NCI-H146 (cell line): ENCODE measurements at places on chromosomes 12 and 14.

- DNase-seq, result no peak
Observed at GRCh38 chr12:113388351-113388750, 15.3 kb downstream of the SDS start.

- peak; percentile 83 for DNase-seq
Observed at GRCh38 chr12:121536054-121536898, 44.5 kb downstream of the KDM2B start.

GRCh38 chr14:99484106-99484505 lies 2.9 kb downstream of the CCNK start:
- no peak for DNase-seq

DNA sequence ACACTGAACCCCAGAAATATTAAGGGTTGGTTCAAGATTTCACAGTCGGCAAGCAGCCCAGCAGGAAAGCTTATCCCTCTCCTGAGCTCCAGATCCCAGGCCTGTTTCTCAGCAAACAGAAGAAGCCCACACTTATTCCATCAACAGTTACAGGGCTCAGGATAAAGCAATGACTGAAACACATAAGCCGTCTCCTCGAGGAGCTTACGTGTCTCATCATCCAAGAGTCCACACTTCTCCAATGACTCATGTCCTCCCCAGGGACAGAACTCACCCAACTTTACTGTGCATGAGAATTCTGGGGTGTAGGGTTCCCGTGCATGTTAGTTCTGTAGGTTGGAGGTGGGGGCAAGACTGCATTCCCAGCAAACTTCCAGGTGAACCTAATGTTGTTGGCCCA lies 31.2 kb downstream of the GSC start:
- DNase-seq, result no peak

DNA sequence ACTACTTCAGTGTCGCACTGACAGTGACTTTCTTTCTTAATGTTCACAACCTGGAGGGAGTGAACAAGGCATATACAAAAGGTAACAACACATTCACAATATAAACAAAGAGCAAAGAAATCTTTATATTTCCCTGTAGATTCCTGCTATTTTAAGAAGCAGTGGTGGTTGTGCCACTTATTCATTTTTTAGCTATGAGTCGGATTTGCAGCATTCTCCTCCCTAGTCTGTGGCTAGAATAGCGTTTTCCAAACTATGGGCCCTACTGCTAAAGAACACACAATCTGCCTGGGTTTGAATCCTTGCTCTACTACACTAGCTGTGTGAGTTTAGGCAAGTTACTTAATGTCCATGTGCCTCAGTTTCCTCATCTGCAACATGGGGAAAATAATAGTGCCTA lies 18.6 kb upstream of the MDM1 start:
- DNase-seq, result no peak

GRCh38 chr12:131194166-131194565 lies 240.5 kb downstream of the ADGRD1 start:
- no peak for DNase-seq

GRCh38 chr14:73467800-73468199 lies 9.5 kb upstream of the NUMB start:
- DNase-seq, result no peak

GRCh38 chr12:2156333-2156732 lies 103.5 kb downstream of the CACNA1C start:
- no peak for DNase-seq

- DNase-seq, result no peak
Observed at GRCh38 chr12:39886106-39886505, 219.8 kb downstream of the SLC2A13 start.

GRCh38 chr12:94203796-94204195 lies 55.4 kb downstream of the PLXNC1 start:
- DNase-seq, result no peak

DNA sequence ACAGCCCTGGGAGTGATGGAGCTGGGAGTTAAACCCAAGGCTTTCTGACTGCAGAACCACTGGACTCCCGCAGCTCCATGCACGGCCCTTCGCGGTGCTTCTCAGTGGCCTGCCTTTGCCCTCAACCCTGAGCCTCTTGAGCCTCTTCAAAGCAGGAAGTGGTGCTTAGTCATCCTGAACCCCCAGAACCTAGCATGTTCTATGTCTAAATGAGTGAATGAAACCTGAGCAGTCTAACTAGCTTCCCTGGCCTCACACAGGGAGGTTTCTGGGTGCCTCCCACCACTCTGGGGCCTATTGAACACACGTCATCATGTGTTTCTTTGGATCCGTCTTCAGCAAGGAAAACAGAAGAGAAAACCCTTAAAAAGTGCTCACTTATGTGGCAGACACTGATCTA lies 117.9 kb upstream of the SFSWAP start:
- DNase-seq, result no peak

- no peak for DNase-seq
Observed at GRCh38 chr12:107583551-107583950, 102.0 kb upstream of the PWP1 start.

GRCh38 chr12:7403466-7403865 lies 40.5 kb downstream of the CD163L1 start:
- DNase-seq, result no peak

DNA sequence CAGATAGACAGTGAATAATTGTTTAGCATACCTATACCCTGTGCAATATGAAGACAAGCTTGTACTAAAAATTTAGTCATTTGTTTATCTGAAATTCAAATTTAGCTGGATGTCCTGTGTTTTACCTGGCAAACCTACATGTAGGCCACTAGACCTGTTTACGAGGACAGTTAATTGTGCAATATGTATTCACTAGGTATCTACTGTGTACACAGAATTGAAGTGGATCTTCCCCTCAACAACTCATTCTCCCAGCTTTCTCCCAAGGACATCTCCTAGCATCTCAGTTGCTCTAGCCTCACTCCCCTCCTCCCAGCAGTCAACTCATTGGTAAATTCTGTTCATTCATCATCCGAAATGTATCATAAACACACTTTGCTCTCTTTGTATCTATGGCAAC lies 25.3 kb downstream of the AK7 start:
- DNase-seq, result no peak
